ENCODE measurements at places on chromosomes 2 and 18.
A peak's percentile ranks its signal among the peaks of the same experiment; 100 is the strongest.

GRCh38 chr18:58429442-58429841, 199.4 kb downstream of the ALPK2 start:
- no peak for DNase-seq

GRCh38 chr2:37837628-37838328, 87.3 kb upstream of the RMDN2 start:
- DNase-seq = no peak

DNA sequence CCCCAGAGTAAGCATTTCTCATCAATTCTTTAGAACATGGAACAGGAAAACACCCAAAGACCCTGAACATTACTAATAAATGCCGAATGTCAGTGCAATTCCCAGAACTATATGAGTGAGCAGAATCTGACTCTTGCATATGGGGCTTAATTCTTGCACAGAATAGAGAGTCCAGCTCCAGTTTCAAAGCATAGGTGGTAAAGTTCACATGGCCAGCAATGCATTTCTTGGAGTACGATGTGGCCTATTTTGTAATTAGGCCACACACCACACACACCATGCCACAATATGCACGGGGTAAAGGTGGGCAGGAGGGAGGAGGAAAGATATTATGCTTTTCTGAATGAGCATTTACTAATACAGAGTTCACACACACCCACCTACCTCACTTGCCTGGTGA, 56.5 kb downstream of the PLA2R1 start:
- no peak for DNase-seq

DNA sequence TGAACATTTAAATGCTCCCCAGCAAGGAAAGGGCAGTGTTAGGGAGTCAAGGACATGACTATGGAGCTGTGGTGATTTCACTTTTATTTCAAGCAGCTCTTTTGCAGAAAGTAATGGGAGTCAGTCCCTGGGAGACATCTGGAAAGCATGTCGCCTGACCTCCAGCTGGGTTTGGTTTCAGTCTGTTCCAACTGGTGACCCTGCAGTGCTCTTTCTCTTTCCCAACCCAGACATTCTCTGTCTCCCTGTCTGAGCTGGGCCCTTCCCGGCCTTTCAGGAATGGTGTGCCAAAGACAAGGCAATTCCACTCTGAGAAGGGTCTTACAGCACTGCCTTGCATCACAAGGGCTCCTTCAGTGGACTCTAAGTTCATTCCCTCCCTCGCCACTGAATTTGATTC, 323.2 kb downstream of the OSR1 start:
- no peak for DNase-seq

GRCh38 chr2:8490166-8490721, 191.6 kb upstream of the ID2 start:
- no peak for DNase-seq

GRCh38 chr2:64876137-64876647, 113.0 kb upstream of the SLC1A4 start:
- DNase-seq = no peak

- DNase-seq = peak; percentile 58
These were observed 331.6 kb downstream of the DYSF start for GRCh38 chr2:71784734-71785511.

DNA sequence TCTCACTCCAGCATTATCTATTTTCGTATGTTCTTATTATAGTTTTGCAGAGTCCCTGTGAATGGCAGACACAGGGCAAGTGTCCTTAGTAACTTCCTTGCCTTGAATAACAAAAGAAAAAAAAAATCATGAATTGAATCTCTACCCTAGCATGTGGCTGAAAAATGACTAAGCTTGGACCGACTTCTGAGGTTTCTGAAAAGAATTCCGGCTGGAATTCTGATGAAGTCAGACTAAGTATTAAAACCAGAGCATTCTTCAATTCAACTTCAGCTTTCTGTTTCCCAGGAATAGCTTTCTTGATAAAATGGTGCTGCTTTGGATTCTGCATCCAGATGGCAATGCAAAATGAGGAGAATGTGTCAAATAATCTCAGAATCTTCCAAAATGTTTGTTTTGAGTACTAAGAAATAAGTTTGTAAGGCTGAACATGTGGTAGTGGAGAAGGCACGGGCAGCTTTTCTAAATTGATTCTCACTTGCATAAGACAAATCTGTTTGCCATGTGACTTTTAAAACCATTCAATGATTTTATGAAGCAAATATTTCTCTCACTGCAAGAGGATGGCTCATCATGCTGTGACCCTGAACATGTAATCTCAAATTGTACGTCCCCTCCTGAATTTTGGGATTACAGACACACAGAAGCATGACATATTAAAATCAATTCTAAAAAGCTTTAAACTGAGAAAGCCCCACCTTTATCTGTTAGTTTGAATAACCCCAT, 1462.8 kb upstream of the LRRTM1 start:
- DNase-seq = peak; percentile 78

GRCh38 chr18:4637876-4638275, 182.8 kb upstream of the DLGAP1 start:
- DNase-seq = no peak

GRCh38 chr2:39661826-39662225, 3.9 kb upstream of the TMEM178A start:
- DNase-seq = no peak

DNA sequence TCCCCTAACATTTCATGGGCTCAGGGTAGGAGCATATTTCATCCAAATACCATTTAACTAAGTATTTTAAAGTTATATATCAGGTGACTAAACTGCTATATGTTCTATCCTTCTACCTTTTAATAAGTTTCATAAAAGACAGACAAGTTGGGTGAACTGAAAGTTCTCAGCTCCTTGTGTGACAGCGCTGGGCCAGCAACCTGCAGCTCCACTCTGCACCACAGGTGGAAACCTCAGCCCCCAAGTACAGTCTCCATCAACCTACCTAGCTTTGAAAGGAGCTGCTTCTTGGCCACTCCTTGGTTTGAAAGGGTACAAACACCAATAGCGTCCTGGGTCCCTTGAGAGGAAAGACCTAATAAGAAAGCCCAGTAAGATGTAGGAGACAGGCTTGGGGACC, 177.9 kb downstream of the PDE1A start:
- no peak for DNase-seq
